DND-41 (cell line): ENCODE measurements at places on chromosomes 13 and 19.

DNA sequence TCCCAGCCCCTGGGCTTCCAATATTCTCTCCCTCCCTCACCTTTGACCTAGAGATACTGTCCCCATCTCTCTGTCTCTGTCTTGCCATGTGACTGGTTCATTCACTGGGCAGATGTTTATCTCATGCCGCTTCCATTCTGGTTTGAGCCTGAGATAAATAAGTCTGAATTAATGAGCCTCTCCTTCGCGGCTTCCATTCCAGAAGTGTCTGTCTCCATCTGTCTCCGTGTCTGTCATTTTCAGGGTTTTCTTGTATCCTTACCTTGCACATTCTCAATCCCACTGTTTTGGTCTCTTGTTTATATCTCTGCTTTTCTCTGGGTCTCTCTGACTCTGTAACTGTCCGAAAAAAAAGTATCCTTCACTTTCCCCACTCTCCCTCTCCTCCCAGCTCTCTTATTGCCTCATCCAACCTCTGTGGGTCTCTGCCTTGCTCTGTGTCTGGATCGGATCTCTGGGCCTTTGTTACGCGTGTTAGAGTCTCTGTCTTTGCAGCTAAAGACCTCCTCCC lies 4.3 kb downstream of the SPHK2 start:
- DNase-seq: peak; percentile 11

- no peak for DNase-seq
These were observed 48.9 kb downstream of the CYP4F22 start for GRCh38 chr19:15557223-15557622.

- DNase-seq: no peak
These were observed 110.5 kb downstream of the NDFIP2 start for GRCh38 chr13:79591493-79591892.

- no peak for DNase-seq
These were observed 186.9 kb upstream of the UBL3 start for GRCh38 chr13:30037306-30037705.

GRCh38 chr19:3196064-3196932 lies 10.6 kb downstream of the NCLN start:
- no peak for DNase-seq

DNA sequence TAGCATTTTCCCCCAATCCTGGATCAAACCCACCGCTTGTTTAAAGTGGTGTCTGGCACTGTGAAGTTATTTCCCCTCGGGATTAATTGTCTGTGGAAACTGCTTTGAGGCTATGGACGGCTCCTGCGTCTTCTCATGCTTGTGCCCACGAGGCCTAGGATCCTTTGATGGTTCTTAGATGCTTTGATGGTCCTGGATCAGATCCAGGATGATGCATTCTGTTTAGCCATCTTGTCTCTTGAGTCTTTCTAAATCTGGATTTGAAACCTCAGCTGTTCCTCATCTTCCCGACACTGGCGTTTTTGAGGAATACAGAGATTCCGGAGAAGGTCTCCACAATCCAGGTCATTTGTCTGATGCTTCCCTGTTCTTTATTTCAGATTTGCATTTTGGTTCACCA lies 36.1 kb upstream of the USP29 start:
- DNase-seq: no peak

GRCh38 chr13:90968166-90968904 lies 379.2 kb upstream of the MIR17HG start:
- peak; percentile 5 for DNase-seq

GRCh38 chr19:47112166-47112996 lies 1.2 kb downstream of the ZC3H4 start:
- DNase-seq: peak; percentile 94

- DNase-seq: peak; percentile 43
These were observed 709 bp downstream of the DPP9 start for GRCh38 chr19:4722671-4723594.

- no peak for DNase-seq
These were observed 21.5 kb upstream of the SDHAF1 start for GRCh38 chr19:35973487-35973886.

GRCh38 chr13:40060296-40061007 lies 405.0 kb downstream of the COG6 start:
- no peak for DNase-seq

GRCh38 chr19:34261334-34262109 lies 7.2 kb downstream of the GARRE1 start:
- no peak for DNase-seq

- no peak for DNase-seq
These were observed 148.8 kb downstream of the FLT1 start for GRCh38 chr13:28346154-28346553.

DNA sequence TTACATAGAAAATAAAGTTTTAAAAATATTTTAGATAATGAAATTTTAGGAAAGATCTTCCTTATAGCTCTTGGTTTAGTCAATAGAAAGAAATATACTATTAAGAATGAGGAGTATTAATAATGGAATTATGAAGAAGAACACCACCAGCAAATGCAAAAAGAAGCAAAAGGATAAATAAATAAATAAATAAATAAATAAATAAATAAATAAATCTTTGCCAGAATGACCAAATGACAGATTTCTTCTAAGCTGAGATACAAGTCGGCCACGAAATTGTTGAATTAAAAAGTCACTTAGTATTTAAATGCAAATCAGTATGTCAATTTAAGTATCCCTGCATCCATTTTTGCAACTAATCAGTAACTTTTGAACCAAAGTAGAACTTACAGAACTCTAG lies 95.9 kb downstream of the DACH1 start:
- DNase-seq: no peak

DNA sequence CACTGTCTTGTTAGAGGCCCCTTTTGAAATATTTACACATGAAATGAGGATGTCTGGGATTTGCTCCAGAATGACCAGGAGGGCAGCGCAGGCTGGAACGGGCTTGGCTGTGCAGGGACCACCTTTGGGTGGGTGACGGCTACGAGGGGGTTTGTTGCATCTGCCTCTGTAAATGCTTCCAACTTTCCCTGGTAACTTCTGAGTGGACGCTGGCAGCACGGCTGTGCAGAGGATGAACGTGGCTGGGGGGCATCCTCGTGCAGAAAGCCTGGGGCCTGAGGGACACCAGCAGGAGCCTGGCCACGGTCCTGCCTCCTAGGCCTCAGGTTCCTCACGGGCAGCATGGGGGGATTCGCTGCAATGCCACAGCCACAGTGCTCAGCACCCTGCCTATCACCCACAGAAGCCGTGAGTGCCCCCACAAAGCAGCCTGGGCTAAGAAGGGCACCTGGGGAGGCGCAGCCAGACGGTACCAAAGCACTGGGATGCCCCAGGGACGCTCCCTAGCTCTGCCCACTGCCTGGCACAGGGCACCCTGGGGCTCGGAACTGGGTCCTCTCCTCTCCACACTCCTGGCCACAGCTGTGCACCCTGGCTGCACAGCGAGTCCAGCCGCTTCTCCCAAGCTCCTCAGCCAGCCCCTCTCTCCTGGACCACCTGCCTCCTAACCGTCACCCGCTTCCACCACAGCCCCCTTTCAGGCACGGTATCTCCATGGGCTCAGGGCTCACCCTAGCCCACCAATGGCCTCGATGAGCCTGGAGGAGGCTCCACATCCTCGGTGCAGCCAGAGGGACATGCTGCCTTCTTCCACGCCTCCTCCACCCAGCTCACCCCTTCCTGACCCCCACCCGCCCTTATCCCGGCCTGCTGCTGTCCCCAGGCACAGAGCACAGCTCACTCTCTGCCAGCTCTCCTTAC lies 44.5 kb downstream of the MLLT1 start:
- DNase-seq: no peak

GRCh38 chr13:71291842-71292146 lies 575.2 kb downstream of the DACH1 start:
- no peak for DNase-seq

DNA sequence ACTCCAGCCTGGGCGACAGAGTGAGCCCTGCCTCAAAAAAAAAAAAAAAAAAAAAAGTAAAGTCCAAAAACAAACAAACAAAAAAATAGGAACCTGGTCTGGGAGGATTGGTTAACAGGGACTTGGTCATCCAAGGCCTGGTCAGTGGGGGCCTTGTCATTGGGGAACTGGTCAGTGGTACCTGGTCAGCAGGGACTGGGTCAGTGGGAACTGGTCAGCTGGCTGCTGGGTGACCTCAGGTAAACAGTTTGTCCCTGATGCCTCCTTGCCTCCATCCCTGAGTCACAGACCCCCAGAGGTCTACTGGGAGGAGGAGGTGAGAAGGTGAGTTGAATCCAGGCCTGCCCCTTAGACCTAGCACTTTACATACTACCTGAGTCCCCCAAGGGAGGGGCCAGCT lies 5.7 kb upstream of the ZNF14 start:
- DNase-seq: no peak

GRCh38 chr13:57128909-57129308 lies 11.8 kb upstream of the PRR20A start:
- DNase-seq: no peak

DNA sequence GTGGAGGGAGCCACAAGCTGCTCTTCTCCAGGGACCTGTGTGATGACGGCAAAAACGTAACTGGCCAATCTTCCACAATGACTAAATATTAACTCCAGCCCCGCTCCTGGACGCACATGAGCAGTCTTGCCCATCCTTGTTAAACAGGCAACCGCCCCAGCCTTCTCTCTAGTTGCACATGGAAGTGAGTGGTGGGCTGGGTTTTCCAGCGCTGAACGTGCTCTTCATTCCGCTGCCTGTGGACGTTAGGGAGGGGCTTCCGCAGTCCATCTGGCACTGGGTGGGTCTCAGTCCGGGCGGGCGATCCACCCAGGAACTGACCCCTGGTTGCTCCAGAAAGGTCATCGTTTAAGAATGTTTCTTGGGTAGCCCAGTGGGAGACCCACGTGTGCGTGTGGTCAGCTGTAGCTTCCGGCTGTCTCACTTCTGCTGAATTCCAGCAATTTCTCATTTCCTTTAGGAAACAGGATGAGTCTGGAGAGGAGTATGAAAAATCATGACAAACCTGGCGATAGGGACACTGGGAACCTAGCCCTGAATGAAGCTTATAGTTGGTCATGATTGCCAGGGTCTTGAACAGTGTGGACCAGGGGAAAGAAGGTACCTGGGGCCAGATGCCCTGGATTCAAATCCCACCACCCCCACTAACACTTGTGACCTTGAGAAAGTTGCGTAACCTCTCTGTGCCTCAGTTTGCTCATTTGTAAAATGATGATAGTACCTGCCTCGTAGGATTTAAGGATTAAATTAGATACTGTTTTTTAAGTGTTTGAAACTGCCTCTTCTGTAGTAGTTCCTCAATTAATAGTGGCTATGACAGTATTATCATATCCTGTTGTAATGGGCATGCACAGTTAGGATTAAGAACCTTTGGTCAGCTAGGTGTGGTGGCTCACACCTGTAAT lies 92.6 kb downstream of the SIPA1L3 start:
- no peak for DNase-seq

GRCh38 chr13:26988059-26988769 lies 183.4 kb downstream of the USP12 start:
- no peak for DNase-seq

- DNase-seq: no peak
These were observed 284.0 kb downstream of the OXGR1 start for GRCh38 chr13:96710166-96710862.

GRCh38 chr13:113962386-113962785 lies 11.5 kb downstream of the C13orf46 start:
- DNase-seq: no peak

DNA sequence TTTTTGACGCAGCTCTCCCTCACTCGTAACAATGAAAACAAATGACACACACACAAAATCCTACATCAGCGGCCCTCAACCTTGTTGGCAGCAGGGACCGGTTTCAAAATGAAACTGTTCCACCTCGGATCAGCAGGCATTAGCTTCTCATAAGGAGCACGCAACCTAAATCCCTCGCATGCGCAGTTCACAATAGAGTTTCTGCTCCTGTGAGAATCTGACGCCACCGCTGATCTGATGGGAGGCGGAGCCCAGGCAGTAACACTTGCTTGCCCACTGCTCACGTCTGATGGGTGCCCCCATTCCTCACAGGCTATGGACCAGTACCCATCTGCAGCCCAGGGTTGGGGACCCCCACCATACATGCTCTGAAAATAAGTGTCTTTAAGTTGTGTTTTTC lies 43.4 kb downstream of the DHRS12 start:
- no peak for DNase-seq

DNA sequence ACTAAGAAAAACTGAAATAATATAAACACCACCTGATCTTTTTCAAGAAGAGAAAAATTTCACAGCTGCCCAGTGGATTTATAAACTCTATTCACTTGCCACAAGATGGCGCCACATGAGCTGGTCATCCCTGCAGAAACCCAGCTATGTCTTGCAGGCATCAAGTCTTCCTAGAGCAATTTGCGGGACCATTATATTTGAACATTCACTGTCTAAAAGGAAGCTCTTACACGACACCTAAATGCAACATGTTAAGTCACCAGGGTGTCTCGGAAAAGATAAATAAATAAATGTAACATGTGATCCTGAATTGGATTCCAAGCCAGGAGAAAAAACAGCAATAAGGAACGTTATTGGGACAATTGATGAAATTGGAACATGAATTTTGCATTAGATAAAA lies 20.3 kb upstream of the AKT2 start:
- DNase-seq: peak; percentile 76

- no peak for DNase-seq
These were observed 5.8 kb upstream of the TLE5 start for GRCh38 chr19:3068071-3068470.

DNA sequence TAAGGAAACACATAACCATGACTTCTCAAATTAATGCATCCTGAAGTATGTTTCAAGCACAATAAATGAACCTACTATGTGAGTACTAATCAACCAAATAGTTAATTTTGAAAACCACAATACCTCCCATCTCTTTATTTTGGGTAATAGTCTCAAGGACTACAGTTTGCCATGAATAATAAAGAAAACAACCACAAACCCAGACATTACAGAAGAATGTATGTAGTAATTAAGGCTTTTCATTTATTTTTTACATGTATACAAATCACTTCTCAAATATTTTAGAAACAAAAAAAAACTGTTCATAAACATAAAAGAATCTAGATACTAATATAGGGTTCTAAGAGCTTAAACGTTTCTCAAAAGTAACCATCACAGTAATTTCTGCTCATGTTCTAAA lies 6.8 kb downstream of the KATNAL1 start:
- DNase-seq: no peak

DNA sequence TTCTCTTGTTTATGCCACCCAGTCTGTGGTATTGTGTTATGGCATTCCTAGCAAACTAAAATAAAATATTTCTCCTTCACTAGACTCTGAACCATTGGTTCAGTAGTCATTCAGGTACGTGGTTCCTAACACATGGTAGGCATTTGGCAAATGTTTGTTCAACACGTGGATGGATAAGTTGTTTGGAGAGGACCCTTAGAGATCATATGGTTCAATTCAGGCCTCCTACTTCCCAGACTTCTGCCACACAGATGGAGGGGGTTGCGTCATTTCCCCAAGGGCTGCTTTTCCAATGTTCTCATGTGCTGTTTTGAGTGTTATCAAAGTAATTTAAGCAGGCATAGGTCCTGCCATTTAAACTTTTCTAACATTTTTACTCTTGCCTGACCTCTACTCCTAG lies 6.7 kb downstream of the CXCL17 start:
- DNase-seq: no peak

- DNase-seq: no peak
These were observed 278.7 kb downstream of the KLF5 start for GRCh38 chr13:73337532-73337931.

DNA sequence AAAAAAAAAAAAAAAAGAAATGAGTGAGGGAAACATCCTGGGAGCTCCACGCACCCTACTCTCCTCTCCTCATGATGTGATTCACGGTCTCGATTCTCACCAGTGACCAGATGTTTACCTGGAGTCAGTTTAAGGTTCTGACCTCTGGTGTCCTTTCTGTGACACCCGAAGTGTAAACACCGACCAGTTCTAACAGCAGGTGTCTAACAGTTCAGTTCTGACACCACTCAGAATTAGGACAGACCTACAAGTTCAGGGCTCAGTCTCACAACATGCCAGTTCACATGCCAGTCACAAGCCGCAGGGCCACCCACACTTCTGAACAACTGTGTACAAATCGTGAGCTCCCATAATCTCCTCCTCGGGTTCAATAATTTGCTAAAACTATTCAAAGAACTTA lies 6.0 kb downstream of the ZNF564 start:
- DNase-seq: no peak
